HTR-8/SVneo (cell line): ENCODE measurements at places on chromosomes 7 and 10.

DNA sequence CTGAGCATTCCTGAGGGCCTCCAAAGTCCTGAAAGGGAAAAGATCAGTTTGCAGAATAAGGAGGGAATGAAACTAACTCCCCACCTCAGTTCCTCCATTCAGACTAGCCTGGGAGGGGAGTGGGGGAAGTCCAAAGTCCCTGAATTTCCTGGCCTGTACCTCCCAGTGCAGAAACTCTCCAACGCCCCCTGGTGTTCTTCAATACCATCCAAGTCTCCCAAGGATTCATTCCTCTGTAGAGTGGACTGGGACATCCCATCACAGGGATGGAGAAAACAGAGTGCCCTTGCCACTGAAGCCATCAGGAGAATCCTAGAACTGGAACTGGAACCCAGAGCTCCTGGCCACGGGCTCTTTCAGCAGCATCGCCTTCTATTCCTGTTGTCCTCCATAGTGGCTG lies 1.6 kb upstream of the COL13A1 start:
- DNase-seq, result peak; percentile 57

GRCh38 chr7:139570119-139570518 lies 46.6 kb downstream of the CLEC2L start:
- DNase-seq, result no peak

GRCh38 chr7:84783141-84783778 lies 403.6 kb downstream of the SEMA3D start:
- no peak for DNase-seq

- no peak for DNase-seq
Observed at GRCh38 chr10:121990015-121990677, 1.2 kb downstream of the TACC2 start.

DNA sequence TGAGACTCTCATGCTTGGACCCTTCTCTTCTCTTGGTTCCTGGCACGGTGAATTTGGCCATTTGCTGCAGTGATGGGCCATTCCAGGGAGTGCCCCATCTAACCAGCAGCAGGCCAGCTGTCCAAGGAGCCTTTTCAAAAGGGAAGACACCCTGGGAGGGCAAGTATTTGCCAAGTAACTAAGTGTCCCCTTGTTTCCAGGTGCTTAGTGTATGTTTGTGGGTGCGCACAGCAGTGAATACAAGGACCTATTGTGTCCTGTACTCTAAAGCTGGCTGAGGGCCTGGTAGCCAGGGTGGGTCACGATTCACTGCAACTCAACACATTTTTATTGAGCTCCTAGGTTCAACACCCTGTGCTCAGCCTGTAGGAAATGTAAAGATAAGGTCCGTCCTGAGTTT lies 348.8 kb downstream of the RNLS start:
- DNase-seq, result no peak

DNA sequence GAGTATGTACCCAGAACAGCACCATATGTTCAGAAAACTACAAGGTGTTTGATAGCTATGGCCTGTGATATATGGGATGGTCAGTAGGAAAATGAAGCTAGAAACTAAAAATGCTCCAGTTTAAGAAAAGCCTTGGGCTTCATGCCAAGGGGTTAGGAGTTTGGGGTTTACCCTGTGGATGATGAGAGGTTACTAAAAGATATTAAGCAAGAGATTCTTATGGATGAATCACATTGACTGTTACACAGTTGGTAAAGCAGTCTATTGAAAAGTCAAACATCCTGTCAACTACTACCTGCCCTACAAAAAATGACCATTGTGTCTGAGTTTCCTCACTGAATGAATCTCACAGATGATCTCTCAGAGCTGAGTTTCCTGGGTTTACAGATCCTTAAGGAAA lies 166.2 kb upstream of the INHBA start:
- DNase-seq, result no peak

DNA sequence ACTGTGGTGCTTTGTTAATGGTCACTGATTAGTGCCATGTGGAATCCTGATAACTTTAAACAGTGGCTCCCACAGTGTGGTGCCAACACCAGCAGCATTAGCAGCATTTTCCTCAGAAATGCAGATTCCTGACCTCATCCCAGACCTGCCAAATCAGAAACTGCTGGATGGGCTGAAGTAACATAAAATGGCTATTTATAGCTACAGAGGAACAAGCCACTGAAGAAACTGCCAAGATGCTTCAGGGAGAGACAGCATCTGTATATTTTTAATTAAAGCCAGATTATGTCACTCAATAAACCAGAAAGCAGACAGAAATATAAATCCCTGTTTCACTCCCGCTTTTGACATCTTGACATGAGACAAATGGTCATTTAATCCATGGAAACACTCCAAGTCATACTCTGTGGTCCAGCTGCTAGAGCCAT lies 178.5 kb downstream of the AMPH start:
- no peak for DNase-seq

DNA sequence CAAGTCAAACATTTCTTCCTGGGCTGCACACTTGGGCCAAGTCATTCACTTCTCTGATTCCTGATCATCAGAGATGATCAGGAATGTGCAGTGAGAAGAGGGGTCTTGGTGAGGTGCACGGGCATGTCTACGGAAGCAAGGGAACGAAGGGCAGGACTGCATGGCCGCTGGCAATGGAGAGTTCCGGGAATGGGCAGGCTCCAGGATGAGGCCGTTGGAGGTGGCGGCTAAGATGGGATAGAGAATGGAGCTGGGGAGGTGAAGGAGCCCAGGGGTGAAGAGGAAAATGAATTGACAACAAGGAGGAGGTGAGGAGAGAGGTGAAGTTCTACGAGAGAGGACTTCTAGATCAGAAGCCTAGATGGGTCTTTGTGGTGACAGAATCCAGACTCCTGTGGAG lies 260.0 kb downstream of the GRID1 start:
- no peak for DNase-seq

DNA sequence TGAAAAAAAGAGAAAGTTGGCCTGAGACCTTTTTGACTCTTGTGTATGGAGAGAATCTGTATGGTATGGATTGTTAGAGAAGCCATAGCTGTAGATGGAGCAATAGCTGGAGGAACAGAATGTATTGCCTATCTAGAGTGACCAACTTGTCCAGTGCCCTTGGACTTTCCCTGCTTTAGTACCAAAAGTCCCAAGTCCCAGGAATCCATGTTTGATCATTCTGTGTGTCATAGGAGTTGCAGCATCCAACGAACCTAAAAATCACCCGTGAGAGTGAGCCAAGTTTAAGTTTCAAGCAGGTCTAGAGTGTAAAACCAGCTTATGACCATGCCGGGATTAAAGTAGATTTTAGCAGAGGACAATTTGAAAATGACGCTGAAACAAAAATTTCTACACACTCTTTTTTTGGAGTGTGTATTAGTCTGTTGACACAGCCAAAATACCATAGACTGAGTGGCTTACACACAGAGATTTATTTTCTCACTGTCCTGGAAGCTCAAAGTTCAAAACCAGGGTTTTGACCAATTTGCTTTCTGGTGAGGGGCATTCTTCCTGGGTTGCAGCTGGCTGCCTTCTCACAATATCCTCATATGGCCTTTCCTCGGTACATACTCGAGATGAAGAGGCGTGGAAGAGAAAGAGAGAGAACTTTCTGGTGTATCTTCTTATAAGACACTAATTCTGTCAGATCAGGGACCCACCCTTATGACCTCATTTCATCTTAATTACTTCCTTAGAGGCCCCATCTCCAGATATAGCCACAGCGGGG lies 36.9 kb upstream of the ZNF518A start:
- DNase-seq, result no peak

GRCh38 chr10:110629680-110630191 lies 14.4 kb upstream of the RBM20 start:
- no peak for DNase-seq

GRCh38 chr7:100673942-100674410 lies 436 bp downstream of the GNB2 start:
- DNase-seq, result no peak

DNA sequence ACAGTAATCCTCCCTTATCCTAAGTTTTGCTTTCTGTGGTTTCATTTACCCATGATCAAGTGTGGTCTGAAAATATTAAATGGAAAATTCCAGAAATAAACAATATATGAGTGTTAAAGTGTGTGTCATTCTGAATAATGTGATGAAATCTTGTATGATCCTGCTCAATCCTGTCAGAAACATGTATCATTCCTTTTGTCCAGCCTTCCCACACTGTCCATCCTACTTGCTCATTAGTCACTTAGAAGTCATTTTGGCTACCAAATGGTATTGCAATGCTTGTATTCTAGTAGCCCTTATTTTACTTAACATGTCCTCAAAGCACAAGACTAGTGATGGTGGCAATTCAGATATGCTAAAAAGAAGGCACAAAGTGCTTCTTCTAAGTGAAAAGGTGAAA lies 1211.2 kb upstream of the SORCS1 start:
- DNase-seq, result no peak

DNA sequence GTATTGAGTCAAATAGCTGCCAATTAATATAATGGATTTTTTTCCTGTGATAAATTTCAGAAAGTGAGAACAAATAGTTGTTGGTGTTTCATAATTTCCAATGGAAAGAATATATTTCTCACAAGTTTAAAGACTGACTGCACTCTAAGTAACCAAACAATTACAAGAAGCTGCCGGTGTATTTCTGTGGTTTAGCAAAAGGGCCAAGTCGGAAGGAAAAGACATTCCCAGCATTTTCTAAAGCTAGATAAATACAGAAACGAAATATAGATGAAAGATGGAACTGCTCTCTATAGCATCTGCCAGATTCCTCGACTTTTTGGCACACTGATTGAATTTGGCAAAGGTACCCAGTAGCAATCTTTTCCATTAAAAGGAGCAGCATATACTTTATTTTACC lies 92.7 kb upstream of the MKX start:
- DNase-seq, result no peak

- DNase-seq, result no peak
Observed at GRCh38 chr7:105745681-105746330, 130.6 kb downstream of the ATXN7L1 start.

- DNase-seq, result no peak
Observed at GRCh38 chr7:127865466-127865865, 165.8 kb downstream of the LRRC4 start.

GRCh38 chr10:32232378-32232777 lies 114.6 kb downstream of the EPC1 start:
- DNase-seq, result no peak

DNA sequence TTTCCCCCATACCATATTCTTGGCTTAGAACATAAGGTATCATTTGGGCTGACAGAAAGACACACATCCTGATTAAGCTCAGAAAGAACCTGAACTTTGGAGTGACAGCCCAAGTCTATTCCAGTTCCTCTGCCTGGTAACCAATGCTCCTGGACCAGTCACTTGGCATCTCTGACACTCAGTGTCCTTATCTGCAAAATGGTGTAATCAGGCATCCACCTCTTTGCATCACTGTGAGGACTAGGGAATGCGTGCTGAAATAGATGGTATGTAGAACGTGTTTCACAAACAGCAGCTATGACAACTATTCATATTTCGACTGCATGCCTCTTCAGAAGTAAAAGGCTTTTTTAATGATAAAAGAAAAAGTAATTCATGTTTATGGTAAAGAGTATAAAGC lies 26.2 kb upstream of the PIK3AP1 start:
- no peak for DNase-seq

DNA sequence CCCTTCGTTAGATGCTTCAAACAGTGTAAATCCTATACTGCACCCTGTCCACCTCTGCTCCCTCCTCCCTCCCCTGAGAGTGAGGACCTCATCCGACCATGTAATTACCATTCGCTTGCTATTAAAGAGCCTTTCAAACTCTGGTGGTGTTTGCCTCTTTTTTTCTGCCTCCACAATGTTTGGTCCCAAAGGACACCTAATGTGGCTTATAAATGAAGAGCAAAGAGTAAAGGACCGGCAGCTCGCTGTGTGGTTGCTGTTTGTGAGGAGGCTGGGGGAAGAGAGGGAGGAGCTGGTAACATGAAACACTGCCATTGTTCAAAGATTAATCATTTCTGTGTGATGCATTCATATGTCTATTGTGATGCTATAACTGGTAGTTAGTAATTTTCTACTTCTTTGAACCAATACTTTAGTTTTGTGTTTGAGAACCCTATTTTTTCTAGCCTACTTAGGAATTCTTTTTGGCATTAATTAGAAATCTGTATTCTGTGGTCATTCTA lies 27.9 kb downstream of the MTURN start:
- peak; percentile 59 for DNase-seq

DNA sequence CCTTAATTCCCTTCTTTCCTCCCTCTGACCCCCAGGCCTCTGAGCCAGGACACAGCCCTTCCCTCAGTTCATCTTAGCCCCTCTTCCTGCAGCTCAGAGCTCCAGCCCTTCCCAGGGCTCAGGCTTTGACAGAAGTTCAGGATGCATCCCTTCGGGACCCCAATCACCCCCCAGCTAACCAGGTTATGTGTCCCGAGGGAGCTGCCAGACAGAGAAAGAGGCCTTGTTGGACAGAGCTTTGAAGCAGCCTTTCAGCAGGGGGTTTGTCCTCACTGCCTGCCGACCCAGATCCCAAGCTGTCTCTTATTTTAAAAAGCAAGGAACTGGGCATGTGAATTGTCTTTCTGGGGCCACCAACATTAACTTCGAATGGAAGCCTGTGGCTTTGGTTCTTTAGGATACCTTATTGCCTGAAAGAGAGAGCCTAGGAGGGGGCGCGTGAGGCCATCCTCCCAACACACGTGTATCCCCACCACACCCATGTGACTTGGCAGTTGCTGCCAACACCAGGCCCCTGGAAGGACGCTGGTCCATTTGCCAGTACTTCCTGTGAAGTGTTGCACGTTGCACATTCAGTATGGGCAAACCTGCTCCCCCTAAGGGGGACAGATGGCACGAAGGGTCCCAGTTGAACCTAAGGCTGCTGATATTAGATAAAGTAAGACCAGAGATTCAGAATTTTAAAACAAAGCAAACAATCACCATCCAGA lies 858 bp downstream of the CCDC136 start:
- no peak for DNase-seq

GRCh38 chr10:77032188-77032570 lies 605.4 kb downstream of the KCNMA1 start:
- DNase-seq, result no peak

GRCh38 chr10:48774416-48775205 lies 89.9 kb downstream of the WDFY4 start:
- no peak for DNase-seq

DNA sequence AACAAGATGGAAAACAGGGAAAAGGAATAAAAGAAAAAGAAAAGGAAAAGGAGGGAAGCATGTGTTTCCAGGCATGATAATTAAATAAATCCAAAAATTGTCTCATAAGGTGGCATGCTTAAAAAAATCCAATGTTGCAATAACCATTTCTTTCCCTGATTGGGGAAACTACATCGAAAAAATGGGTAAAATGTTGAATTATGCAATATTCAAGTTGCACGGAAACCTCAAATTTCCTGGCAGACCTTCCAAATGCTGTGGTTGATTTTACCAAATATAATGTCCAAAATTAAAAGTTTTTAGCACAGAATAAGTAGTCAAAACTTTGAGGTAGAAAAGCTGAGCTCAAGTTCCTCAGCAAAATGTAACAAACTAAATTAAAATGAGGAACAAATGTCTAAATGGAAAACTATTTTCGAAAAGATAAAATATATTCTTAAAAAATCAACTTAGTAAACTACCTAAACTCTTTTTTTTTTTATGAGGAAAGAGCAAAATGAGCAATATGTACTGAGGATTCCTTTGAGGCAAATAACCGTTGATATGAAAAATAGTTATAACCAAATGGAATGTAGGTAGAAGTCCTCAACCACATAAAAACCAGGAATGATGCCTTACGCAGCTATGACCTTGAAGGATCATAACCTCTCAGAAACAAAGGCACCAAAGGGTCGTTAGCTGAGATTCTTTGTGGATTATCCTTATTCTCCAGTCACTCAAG lies 52.6 kb downstream of the MACC1 start:
- no peak for DNase-seq

- DNase-seq, result no peak
Observed at GRCh38 chr7:113404245-113404644, 285.9 kb upstream of the SMIM30 start.
